ENCODE measurements at places on chromosomes 11 and 22.

GRCh38 chr11:131859538-131860210 is 489.3 kb downstream of the NTM start:
- no peak for DNase-seq

- no peak for DNase-seq
Observed at GRCh38 chr11:68411501-68411991, 49.0 kb upstream of the PPP6R3 start.

DNA sequence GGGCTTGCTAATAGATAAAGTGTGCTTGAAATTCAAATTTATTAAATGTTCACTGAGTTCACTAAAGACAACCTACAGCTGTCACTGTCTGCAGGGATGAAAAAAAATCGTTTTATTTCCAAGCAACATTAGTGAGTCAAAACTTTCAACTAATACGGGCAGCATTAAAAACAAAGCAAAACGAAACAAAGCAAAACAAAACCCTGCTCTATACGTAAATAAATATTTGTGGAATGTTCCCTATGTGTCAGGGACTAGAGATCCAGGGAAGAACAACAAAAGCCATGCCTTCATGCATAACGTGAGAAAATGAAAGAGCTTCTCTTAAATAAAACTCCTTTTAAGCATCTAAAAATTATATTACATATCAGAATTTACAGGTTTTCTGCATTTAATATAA is 553 bp downstream of the NAALAD2 start:
- no peak for DNase-seq

DNA sequence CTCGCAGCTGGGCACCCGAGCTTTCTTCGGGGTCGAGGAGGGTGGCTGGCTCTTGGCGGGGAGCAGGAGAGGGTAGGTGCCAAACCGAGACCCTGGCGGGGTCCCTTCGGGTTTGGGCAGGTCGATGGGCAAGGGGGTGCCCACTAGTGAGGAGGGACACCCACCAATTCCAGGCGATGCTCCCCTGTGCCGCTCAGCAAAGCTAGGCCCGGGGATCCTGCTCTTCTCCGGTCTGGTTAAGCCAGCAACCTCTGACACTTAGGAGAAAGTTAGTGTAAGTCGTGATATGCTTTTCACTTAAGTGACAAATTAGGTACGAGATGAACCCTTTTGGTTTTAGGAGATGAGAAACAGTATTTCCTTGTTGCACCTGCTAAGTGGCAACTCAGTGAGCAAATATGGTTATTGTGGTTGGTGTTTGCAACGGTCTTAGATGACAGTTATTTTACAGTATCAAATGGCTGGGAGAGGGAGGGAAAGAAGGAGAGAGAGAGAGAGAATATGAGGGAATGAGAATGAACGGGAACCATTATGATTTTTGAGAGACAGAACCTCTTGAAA is 565 bp downstream of the NUCB2 start:
- no peak for DNase-seq

DNA sequence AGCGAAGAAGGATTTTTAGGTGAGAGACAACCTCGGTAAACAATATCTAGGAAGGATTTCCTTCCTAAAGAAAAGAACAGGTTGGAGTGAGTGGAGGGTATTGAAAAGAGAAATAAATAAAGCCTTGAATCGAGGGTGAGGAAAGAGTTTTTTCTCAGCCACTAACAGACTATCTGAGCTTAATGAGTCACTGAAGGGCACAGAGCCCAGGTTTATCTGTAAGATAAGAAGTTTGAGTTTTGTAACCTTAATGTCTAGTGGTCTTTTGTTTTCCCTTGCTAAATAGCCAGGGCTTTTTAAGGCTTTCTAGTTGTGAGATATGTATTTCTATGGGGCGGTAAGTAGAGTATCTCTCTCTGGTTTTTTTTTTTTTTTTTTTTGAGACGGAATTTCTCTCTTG is 394.5 kb upstream of the KIRREL3 start:
- DNase-seq: no peak

GRCh38 chr22:49015993-49016908 is 811.4 kb downstream of the BRD1 start:
- DNase-seq: no peak

DNA sequence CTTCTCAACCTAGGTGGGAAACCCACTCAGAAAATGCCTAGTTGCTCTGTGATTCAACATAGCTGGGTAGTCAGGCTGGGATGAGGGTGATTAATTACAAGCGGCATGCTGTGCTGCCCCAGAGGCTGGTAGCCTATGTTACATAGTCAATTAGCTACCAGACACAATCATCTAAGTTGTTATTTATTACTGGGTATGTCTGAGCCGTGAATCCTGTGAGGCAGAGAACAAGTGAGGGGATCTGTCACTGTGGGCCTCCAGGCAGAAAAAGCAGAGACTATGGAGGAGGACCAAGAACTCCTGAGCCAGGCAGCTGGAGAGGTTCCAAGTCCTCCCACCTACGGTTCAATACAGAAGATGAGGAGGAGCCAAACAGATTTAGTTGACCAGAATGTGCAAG is 186.6 kb upstream of the BDNF start:
- DNase-seq: no peak

DNA sequence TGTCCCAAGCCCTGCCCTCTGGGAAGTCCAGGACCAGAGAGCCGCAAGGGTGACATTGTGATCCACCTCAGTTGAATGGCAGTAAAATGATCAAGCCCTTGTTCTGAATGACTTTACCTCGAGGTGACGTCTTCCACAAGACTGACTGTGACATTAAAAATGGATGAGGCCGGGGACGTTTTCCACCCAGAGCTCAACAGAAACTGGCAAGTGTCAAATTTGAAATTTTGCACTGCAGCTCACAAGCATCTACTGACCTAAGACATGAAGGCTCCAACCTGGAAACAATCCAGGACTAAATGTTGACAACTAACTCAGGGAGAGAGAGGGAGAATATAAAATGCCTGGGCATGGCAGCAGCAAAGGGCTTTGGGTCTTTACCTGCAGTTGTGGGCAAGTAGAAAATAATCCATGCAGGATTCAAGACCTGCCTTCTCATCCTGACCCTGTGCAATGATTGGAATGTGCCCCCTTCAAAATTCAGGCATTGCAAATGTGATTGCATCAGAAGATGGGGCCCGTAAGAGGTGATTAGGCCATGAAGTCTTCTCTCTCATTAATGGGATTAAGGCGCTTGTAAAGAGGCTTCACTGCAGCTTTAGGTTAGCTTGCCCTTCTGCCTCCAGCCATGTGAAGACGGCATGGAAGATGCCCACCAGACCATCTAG is 33.6 kb upstream of the CLMP start:
- DNase-seq: no peak

DNA sequence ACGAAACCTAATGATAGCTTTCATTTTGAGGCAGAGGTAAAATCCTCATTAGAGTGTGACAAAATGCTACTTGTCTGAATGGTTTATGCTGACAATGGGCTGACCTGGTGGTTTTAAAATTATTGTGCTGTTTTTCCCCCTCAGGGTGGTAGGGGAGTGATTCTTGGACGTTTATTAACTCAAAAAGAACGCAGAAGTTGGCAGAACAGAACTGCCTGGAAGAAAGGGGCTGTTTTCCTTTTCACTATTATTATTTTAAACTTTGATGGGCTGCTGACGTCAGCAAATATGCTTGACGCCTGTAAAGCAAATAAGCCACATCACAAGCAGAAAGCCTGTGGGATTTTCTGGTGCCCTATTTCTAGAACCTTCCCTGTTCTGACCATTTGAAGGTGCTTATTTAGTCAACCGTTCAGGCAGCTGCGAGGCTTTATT is 4.0 kb downstream of the RASSF10 start:
- no peak for DNase-seq

DNA sequence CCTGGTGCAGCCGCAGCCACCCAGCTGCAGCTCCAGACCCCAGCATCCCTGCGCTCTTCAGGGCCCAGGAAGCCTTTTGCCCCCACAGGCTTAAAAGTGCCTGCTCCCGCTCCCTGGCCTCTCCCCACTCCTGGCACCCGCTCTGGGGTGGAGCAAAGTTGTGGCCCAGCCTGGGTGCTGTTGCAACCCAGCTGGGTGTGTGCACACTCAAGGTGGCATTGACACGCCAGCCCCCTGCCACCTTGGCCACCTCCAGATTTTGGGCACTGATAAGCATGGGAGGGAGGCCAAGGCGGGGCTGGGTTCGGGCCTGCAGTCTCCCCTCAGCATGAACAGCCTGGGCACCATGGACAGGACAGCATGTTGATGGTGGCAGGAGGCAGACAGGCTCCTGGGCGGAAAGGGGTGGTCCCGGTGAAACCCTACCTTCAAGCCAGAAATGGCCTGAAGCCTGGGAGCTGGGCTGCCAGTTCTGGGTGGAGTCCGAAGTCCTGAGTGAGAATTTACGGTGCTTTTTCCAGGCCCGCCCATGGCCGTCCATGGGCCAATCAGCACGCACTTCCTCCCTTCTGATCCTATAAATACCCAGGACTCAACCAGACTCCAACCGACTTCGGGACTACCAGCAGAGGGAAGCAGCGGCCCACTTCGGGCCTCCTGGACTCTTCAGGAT is 23.6 kb upstream of the RNASEH2C start:
- no peak for DNase-seq

DNA sequence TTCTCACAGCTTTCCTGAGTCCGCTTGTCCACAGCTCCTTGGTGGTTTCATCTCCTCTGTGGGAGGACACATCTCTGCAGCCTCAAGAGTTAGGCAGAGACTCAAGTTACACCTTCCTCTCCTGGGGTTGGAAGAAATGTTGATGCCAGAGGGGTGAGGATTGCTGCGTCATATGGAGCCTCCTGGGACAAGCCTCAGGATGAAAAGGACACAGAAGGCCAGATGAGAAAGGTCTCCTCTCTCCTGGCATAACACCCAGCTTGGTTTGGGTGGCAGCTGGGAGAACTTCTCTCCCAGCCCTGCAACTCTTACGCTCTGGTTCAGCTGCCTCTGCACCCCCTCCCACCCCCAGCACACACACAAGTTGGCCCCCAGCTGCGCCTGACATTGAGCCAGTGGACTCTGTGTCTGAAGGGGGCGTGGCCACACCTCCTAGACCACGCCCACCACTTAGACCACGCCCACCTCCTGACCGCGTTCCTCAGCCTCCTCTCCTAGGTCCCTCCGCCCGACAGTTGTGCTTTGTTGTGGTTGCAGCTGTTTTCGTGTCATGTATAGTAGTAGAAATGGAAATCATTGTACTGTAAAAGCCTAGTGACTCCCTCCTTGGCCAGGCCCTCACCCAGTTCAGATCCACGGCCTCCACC is 11.7 kb downstream of the RASD2 start:
- peak; percentile 76 for DNase-seq

- DNase-seq: no peak
Observed at GRCh38 chr22:43566561-43567332, 154.9 kb downstream of the MPPED1 start.

DNA sequence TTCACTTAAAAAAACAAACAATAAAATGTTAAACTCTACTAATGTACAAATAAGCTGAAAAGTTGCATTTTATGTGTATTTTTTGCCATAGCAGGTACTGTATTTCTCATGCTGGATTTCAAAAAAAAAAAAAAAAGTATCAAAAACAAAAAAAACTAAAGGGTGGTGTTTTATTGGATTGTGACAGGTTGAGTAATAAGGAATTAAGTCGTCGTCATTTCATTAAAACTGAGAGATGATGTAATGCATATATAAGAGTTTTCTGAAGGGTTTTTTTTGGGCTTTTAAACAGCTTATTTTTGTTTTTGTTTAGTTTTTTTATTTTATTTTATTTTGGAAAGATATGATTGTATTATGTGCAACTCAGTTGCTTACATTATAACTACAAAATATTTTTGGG is 10.9 kb upstream of the ADSL start:
- no peak for DNase-seq

- DNase-seq: no peak
Observed at GRCh38 chr11:94845622-94846021, 77.5 kb downstream of the AMOTL1 start.

GRCh38 chr11:2399488-2400068 is 972 bp upstream of the TSSC4 start:
- DNase-seq: peak; percentile 21

DNA sequence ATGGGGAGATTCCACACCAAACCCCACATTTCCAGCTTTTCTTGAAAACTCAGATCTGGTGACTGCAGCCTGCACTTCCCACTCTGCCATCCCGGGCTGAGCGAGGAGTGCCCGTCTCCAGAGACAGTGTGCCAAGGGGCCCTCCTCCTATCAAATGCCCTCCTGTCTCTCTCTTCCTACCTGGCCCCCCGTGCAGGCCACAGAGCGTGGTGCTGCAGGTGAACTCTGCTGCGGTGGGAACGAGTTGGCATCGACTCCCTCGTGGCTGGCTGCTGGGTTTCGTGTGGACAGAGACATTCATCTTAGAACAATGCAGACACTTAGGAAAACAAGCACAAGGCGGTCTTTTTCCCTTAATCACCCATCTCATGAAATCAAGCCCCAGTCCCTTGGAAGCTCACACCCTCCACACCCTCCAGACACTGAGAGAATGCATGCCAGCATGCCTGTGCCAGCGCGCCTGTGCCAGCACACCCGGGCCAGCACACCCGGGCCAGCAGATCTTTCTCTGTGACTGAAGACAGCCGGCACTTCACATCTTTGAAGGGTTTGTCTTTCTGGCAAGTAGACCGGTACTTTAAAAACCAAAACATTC is 65.0 kb downstream of the PARVB start:
- DNase-seq: no peak

DNA sequence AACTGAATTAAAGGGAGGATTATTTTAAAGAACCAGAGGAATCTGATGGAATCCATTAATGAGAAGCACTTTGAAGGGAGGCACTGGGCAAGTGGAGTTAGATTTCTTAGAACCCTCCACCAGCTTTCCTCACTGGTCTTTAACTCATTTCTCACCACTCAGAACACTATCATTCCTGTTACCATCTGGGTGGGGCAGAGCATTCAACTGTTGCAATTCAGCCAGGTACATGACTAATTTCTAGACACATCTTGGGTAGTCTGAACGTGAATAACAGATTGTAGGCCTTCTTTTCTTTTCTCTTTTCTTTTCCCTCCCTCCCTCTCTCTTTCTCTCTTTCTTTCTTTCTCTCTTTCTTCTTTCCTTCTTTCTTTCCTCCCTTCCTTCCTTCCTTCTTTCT is 15.5 kb upstream of the MMP1 start:
- DNase-seq: no peak

GRCh38 chr22:20953668-20954500 is 13.2 kb upstream of the AIFM3 start:
- no peak for DNase-seq

GRCh38 chr11:118078911-118079411 is 2.1 kb downstream of the TMPRSS4 start:
- DNase-seq: no peak

- no peak for DNase-seq
Observed at GRCh38 chr11:19093976-19094375, 23.0 kb upstream of the ZDHHC13 start.

DNA sequence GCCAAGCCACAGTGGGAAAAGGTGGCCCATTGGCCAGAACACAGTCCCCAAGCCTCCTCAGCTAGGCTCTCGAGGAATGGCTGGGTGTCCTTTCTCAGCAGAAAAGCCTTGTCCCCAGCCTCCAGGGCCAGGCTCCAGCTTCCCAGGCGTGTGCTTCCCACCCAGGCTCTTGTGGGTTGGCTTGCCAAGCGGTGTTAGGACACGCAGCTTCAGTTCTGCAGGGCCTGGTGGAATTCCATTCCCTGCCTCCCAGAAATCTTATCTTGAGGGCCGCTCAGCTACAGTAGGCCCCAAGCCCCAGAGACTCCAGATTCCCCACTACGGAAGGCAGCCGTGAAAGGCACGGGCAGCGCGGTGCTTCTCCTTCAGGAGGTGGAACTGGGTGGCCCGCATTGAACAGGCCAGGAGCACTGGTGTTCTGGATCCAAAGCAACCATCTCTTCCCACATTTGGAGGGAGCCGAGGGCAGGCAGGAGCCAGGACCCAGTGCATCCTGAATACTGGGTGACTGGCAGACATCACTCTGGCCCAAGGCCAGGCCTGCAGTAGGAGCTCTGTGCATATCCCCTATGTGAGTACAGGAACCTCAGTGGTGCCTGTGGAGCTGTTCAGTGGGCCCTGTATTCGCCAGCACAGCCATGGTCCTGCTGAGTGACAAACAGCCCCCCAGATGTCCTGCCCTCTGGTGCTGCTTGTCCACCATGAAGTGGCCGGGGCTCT is 16.7 kb upstream of the KCNQ1OT1 start:
- DNase-seq: no peak
